ENCODE measurements at places on chromosomes 5 and 9. TPM values are rescaled to one million over a fixed set of nuclear protein-coding genes. Genes with fewer than 3 reads are reported as not detected.

SEMA4D gene
- 15.7 TPM for total RNA-seq

PIP5KL1 gene
- 2.9 TPM for total RNA-seq

C9 gene
- 0.44 TPM for total RNA-seq

TLR4 gene
- 38.6 TPM for total RNA-seq

ANKRD20A1 gene
- 2.5 TPM for total RNA-seq

HACD4 gene
- 1.4 TPM for total RNA-seq

PHYHD1 gene
- 0.30 TPM for total RNA-seq

GRCh38 chr5:68297656-68298055 lies 82.1 kb downstream of the PIK3R1 start:
- no peak for DNase-seq

DNA sequence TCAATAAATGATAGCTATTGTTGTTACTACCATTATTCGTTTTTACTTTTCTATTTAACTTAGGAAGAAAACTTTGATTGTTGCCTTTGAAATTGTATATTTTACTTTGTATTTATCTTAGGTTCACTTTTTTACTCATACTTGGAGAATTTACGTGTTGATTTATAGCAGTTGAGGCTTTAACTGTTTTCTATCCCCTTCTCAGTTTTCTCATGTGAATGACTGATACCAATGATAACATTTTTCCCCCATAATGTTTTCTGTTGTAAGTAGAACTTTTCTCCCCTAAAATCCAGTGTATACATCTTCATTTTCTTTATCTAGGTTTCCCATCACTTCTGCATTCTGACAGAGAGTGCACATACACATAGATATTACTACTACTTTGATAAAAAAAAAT lies 54.4 kb downstream of the FSD1L start:
- DNase-seq: no peak

DNA sequence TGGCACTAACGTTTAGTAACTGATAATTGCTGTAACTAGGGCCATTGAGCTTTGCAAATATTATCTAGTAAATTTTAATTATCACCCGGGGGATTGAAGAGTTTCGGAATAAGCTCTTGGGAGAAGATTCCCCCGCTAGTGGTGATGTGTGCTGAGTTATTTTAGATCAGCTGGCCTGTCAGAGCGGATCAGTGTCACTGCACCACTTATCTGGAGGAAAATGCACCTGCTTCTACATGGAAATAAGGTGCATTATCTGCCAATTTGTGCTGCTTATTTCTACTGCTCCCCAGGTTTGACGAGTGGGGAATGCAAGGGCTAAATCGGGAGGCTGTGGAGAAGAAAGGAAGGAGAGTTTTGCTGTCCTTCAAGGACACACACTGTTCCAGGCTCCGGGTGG lies 518.6 kb downstream of the TLE4 start:
- no peak for DNase-seq

DNA sequence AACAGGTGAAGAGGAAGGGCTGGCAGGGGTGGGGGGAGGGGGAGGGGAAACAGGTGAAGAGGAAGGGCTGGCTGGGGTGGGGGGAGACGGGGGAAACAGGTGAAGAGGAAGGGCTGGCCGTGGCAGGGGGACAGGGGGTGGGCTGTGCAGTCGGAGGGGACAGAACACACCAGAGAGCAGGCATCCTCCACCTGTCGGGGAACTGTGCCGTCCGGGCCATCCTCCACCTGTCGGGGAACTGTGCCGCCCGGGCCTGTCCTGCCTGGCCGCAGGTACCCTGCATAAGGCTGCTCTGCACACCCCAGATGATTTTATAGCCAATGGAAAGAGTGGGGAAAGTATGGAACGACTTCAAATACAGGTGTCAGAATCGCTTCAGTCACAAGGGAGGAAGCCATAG lies 32.5 kb upstream of the PPP1R26 start:
- no peak for DNase-seq

DNA sequence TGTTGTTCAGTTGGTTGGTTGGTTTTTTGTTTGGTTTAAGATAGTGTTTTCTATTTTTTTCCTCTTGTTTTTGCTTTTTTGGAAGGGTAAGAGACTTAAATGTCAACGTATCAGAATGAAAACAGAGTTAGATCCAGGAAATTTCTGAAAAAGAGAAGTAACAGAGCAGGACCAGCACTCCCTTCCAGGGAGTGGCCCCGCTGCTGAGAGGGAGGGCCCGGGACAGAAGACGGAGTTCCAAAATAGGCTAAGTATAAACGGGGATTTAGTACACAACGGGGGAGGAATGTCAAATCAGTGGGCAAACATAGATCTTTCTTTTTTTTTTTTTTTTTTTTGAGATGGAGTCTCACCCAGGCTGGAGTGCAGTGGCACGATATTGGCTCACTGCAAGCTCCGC lies 92.7 kb upstream of the RUFY1 start:
- DNase-seq: no peak

GRCh38 chr9:87088192-87088591 lies 140.9 kb upstream of the GAS1 start:
- no peak for DNase-seq

DNA sequence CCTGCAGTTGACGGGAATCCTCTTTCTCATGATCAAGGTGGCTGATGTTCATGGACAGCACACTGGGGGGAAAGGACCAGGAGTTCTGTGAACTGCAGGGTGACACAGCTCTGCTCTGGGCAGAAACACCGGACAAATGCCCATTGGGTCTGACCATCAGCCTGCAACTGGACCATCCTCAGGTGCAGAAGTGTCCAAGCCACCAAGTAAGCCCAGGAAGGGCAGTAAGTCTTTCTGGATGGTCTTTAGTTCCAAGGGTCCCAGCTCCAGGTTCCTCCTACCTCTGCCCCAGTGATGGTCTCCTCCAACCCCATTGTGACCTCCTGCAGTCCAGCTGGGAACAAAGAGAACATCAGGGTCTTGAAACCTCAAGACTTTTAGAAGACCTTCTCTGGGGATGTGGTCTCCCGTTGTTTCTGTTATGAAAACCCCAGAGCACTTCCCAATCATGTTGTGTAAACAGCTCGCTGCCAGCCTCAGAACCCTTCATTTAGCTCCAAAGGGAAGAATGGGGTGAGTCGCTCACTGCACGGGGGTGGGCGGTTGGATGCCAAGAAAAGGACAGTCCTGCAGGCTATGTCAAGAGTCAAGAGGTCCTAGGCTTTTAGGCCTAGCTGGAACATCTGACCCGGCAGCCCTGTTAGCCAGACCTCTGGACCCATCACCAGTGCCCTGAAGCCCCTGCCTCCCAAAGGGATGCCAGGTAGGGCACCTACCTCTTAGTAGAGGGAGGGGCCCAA lies 41.8 kb upstream of the TCF7 start:
- no peak for DNase-seq

GRCh38 chr9:15642369-15642962 lies 89.6 kb downstream of the CCDC171 start:
- peak; percentile 59 for DNase-seq

GRCh38 chr9:75265525-75265972 lies 177.2 kb downstream of the OSTF1 start:
- peak; percentile 52 for DNase-seq

DNA sequence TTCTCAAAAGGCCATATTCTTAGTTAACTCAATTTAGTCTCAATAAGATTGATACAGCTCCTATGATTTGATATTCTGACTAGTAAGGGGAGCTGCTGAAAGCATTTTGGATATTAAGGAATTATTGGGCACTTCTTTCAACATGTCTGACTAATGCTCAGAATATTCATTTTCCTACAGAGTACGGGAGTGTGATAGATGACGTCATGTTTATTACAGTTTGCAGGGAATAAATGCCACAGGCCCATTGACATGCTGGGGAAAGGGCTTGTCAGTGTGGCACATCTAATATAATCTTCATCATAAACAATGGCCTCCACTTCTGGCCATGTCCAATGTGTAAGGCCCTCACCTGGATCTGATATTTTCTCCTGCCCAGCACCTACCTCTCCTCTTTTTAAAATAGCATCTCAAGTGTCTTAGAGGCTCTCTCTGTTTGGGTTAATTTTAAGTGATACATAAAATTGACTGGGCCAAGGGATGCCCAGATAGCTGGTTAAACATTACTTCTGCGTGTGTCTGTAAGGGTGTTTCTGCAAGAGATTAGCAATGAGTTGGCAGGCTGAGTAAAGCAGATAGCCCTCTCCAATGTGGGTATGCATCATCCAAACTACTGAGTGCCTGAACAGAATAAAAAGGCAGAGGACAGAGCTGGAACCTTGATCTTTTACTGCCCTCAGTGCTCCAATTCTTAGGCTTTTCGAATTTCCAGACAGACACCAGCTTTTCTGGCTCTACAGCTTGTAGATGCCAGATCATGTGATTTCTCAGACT lies 99.3 kb downstream of the SLC24A2 start:
- no peak for DNase-seq

DNA sequence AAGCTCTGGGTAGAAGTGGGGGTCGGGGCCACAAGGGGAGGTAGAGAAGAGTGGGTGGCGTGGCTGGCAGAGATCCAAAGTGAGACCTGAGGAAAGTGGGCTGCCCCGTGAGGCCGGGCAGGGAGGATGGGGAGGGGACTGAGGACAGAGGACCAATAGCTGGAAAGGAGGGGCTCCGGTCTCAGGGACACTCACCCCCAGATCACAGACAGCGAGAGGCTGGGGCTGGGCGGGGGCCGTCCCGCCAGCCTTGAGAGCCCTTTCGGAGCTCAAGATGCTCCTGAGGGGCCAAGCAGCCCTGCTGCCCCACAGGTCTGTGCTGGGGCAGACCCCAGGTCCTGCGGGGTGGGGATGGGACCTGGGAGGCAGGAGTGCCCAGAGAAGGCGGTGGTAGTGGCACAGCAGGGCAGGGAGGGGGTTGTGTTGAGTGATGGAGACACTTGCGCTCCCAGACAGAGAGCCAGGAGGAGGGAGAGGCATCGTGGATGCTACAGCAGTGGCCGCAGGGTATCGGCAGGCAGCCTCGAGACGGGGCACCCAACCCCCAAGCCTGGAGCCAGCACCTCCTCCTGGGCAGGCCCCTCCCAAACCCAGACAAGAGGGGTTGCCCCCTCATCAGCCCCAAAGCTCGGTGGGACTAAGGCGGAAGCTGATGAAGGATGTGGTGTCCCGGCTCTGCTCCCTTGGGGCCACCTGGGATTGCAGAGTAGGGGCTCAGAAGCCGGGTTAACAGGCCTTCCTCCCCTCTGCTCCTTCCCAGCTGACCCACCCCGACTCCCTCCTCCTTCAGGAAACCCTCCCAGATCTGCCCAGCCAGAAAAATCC lies 3.4 kb downstream of the SARDH start:
- no peak for DNase-seq

- no peak for DNase-seq
These were observed 132.0 kb downstream of the TRIM32 start for GRCh38 chr9:116819116-116819515.

DNA sequence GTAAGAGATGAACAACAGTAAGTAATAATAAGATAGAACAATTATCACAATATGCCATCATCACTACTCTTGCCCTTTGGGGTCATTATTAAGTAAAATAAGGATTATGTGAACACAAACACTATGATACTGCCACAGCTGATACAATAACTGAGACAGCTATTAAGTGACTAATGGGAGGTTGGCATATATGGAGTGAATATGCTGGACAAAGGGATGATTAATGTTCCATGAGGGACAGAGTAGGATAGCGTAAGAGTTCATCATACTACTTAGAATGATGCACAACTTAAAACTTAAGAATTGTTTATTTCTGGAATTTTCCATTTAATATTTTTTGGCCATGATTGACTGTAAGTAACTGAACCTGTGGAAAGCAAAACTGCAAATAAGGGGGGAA lies 16.6 kb downstream of the POU5F2 start:
- no peak for DNase-seq

GRCh38 chr9:93205045-93205768 lies 21.3 kb downstream of the WNK2 start:
- DNase-seq: no peak

GRCh38 chr5:1190837-1191239 lies 10.6 kb upstream of the SLC6A19 start:
- DNase-seq: no peak

DNA sequence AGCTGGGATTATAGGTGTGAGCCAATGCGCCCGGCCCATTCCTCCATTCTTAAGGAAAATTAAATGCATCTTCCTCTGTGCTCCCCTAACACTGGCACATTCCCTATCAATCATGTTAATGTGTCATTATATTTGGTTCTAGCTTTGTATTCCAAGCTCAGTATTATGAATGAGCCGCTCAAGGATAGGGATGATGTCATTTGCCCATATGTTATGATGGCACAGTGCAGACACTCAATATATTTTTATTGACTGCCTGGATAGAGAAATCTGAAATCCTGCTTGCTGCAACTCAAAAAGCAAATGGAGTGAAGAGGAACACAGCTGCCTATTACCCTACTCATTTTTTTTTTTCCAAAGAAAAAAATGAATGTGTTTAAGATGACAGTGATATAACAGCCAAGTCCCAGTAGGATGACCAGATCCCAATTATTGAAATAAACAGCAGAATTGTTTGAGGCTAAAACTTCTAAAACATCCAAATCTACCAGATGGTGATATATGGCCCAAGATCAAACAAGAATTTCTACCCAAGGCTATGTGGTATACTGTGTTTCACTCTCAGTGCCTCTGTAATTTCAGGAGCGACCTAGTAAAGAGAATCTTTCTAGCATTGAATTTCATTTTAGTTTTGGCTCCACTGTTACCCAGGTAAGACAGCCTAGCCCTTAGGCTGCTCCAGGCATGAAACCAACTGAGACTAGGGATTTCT lies 16.3 kb downstream of the SUSD1 start:
- no peak for DNase-seq

DNA sequence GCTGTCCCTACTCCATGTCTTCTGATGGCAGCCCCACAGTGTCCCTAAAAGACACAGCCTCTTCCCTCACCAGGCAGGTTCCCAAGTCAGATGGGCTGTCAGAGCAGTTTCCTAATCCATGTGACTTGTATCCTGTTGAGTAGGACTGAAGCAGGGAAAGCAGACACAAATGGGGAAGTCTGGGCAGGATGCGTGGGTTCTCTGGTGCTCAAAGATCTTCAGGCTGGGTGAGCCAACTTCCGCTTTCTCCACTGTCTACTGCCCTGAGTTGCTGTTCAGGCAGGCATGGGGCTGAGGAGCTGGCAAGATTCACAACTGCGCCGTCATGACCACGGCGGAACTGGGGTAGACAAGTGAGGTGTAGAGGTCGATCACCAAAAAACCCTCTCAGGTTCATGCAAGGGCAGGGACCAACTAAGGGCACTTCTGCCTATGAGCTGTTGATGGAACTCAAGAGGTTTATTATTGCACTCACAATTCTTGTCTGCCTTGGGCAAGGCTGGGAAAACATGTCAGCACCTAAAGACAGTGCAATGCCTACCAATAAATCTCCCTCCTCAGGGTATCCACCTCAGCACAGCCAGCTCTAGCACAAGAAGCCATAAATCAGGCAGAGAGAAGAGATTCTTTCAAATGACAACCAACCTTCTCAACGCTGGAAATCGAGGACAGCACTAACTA lies 83.4 kb downstream of the RAPGEF1 start:
- peak; percentile 98 for DNase-seq

- no peak for DNase-seq
These were observed 111.7 kb upstream of the NUDT12 start for GRCh38 chr5:103674251-103674650.
